ENCODE measurements at places on chromosomes 12 and 14. TPM values are rescaled to one million over a fixed set of nuclear protein-coding genes. Genes with fewer than 3 reads are reported as not detected.

The SLC6A13 gene
- 0.11 TPM for total RNA-seq

The SLC10A1 gene
- not detected for total RNA-seq

The CELA1 gene
- total RNA-seq, result not detected

The PLBD1 gene
- total RNA-seq, result 3.8 TPM

The NRXN3 gene
- 1.1 TPM for total RNA-seq
